Activated CD8-positive, alpha-beta memory T cell treated with anti-CD3 and anti-CD28 coated beads for 1 hour (primary cell): ENCODE measurements at places on chromosomes 4 and X.

GRCh38 chrX:103831342-103831802 lies 685 bp downstream of the RAB9B start:
- DNase-seq, result peak; percentile 38

DNA sequence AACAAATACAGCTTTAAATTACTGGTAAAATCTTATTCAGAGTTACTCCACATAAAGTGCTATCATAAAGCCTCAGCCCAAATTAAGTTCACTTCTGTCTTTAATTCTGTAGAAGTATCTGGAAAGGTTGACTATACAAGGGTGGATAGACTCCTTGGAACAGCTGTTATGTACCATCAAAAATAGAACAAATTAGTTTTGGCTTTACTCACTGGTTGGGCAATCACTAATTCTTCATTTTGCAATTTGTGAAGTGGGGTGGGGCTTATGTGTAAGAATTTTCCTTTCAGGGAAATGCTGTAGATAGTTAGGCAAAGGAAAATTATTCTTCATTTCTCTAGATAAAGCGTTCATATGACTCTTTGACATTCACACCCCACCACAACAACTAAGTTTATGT lies 7.8 kb downstream of the DIAPH2 start:
- DNase-seq, result no peak

GRCh38 chrX:40040686-40041461 lies 56.9 kb downstream of the BCOR start:
- no peak for DNase-seq

GRCh38 chr4:36285784-36286480 lies 4.5 kb downstream of the DTHD1 start:
- no peak for DNase-seq

- DNase-seq, result no peak
Observed at GRCh38 chr4:59818656-59819055, 1381.5 kb upstream of the ADGRL3 start.

- DNase-seq, result no peak
Observed at GRCh38 chrX:9865804-9866472, 79.7 kb downstream of the SHROOM2 start.

DNA sequence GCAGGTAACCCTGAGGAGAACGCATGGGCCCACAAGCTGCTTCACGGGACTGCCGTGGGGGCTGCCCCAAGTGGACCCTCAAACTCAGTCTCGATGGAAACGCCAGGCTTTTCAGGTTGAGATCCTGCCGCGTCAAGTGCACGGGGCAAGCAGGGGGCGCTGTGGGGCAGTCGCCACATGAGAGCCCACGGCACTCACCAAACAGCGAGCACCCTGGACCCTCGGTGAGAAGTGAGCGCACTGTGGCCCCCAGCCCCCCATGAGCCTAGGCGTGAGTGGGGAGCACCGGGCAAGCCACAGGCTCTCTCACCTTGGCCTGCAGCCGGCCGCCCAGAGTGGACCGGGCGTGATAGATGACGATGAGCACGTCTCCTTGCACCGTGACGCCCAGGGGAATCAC lies 50.9 kb upstream of the CPLX1 start:
- no peak for DNase-seq

DNA sequence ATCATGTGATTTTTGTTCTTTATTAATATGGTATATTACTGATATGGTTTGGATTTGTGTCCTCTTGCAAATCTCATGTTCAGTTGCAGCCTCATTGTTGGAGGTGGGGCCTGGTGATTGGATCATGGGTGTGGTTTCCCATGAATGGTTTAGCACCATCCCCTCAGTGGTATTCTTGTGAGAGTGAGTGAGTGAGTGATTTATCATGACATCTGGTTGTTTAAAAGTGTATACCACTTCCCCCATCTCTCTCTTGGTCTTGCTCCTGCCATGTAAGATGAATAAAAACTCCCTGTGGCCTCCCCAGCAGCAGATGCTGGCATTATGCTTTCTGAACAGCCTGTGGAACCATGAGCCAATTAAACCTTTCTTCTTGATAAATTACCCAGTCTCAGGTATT lies 111.5 kb downstream of the TAB3 start:
- DNase-seq, result no peak

GRCh38 chr4:184818216-184818564 lies 7.6 kb downstream of the ACSL1 start:
- DNase-seq, result no peak

DNA sequence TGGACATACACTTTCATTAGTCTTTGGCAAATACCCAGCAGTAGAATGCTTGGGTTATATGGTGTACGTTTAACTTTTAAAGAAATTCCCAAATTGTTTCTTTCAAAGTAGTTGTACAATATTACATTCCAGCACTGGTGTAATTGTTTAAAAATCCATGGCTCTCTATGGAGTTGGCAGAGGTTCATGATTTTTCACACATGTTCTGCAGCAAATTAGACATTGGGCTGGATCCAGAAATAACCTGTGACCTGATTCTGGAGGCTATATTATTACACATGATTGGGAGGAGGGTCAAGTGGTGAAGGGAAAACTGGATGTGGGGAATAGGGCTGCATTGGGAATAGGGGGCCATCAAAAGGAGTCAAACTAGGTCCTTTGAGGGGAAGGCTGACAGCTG lies 41.9 kb downstream of the MAMLD1 start:
- DNase-seq, result no peak

DNA sequence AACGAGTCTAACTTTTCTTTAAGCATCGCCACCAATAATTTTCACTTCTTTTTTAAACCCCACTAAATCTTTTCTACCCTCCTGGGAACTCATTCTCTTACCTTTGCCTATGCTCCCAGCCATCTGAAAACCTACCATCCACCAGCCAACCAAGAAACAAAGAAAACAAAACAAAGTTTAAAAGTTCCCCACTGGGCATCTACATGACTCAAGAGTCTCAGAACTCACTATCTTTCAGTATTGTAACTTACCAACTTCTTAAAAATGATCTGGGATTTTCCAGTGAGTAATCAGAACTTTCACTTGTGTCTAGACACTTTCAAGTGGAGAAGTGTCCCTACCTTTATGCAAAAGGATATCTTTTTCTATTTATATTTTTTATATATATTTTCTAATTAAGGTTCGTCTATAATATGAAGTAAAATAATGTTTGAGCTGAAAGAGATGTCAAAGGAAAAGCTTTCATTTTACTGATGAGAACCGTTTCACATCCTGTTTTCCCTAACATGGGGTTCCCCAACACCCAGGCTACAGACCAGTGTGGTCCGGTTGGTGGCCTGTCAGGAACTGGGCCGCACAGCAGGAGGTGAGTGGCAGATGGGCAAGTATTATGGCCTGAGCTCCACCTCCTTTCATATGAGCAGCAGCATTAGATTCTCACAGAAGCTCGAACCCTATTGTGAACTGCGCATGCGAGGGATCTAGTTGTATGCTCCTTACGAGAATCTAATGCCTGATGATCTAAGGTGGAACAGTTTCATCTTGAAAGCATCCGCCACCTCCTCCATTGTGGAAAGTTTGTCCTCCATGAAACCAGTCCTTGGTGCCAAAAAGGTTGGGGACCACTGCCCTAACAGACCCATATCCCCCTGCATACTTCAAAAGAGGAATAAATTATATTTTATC lies 9.8 kb upstream of the TIGD2 start:
- no peak for DNase-seq

DNA sequence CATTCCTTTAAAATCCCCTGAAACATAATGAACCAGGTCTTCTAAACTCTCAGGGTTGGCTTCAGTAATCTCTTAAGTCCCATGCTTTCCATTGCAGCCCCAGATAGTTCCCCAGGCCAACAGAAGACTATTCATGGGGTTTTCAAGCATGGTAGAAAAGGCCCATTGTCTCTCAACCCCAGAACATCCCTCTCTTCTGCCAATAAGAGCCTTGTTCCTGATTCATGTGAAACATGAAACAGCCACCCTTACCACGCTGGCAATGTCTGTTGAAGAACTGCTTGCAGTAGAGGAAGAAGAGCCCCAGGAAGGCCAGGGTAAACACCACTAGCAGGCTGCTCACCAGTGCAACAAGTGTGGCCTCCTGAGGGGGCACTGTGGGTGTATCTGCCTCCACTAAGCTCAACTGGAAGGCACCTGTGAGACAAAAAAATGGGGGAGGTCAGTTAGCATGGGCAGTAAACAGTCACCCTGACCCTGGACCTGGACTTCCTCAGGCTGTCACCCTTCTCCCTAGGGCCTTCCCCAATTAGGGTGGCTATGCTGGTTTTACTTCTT lies 36.4 kb downstream of the EDA2R start:
- DNase-seq, result no peak

DNA sequence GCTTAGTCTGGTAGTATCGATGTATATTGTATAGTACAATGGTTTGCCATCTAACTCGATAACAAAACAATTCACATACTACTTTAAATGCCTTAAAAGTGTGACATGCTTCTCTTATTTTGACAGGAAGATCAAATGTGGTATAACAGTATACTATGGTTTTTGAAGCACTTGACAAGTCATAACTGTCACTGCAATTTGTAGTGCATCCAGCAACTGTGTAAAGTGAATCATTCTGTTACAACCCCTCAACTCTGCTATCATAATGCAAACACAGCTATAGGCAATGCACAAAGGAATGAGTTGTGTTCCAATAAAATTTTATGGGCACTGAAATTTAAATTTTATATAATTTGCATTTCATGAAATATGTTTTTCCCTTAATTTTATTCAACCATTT lies 14.0 kb downstream of the RAP1GDS1 start:
- no peak for DNase-seq

GRCh38 chr4:39732728-39733127 lies 34.8 kb downstream of the UBE2K start:
- no peak for DNase-seq

DNA sequence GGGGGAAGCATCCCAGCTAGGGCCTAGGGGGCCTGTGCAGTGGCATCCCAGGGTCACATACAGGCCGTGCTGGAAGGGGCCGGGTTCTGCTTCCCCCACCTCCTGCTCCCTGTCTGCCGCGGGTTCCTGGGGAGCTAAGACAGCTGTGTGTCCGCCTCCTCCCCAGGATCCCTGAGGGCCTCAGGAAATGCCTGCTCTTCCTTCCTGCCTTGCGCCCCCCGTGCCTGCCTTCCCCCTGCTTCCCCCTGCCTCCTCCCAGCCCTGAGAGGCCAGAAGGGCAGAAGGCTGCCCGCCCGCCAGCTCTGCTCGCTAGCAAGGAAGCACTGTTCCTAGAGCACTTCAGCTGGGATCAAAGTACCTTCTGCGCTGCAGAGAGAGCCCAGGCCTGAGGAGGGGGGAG lies 2.9 kb upstream of the BGN start:
- no peak for DNase-seq

DNA sequence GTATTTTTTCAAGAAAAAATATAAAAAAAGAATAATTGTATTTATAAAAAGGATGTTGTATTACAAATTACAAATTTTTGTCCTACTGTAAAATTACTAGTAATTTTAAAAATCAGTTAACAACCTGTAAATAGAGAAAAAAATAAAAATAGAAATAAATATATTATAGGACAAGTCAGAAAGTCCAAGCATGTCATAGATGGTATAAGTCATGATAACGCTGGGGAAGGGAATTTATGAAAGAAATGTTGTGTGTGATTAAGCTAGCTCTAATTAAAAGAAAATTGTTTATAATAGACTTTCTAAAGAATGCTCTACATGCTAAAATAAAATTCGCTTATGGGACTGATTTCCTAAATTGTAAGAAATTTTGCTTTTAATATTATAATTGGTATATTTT lies 2329.9 kb downstream of the ARAP2 start:
- no peak for DNase-seq

DNA sequence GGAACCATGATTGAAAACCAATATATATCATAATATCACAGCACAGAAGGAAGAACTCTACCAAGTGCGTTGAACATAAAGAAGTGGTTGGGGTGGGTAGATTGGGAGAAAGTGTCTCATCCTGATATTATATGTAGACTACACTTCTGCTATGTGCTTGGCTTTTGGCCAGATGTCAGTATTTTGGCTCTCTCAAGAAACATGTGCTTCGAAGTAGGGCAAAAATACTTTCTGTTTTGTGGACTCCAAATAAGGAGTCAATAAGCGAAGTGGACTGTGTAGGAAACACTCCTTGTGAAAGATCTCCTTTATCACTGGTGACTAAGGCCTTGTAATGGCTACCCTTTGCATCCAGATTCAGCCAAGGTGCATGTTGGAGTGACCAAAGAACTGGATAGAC lies 7.8 kb upstream of the HPSE start:
- no peak for DNase-seq

DNA sequence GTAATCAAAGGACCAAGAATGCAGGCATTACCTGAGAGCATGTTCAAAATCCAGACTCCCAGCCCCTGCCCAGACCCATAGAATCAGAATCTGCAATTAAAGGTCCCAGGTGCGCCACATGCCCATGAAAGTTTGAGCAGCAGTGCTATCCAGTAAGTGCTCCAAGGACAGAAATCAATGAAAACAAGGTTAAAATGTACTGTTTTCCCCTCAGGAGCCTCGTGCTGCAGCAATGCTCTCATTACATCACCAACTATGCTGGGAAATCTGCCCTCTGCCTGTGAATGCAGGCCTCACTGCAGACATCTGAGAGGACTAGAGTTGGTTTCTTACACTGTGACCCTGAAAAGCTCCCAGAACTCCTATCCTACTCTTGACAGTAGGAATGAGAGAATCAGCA lies 21.1 kb downstream of the ANXA5 start:
- no peak for DNase-seq

DNA sequence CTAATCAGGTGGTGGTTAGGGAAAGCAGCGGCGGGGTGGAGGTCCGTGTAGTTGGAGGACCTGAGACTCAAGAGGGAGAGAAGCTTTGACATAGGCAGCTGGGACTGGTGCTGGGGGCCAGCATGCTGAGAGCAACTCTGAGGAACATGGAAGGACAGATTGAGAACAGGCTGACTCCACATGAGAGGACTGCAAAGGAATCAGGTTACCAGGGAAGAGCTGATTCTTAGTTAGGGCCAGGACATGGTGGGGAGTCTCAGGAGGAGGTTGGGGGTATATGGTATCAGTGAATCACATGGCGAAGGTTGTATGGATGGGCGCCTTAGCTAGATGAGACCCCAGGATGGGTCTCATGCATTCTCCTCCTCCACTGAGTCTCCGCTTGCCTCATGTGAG lies 264.0 kb upstream of the BOD1L1 start:
- DNase-seq, result no peak

DNA sequence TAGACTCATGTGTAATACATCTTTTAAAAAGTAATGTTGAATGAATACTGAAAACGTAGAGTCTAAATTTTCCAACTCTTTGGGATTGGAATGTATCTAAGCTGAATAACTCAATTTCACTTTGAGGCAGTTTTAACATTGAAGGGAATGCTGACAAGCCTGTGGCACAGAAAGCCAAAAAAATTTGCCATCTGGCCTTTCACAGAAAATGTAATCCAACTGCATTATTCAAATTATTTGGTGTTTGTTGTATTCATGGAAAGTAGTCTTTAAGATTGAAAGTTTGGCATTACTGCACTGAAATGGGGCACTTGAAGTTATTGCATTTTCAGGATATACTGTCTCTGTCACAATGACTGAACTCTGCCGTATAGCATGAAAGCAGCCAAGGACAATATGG lies 186.9 kb downstream of the FRMPD4 start:
- DNase-seq, result no peak
